ENCODE measurements at places on chromosomes 11 and 22.

- DNase-seq, result peak; percentile 63
Measured at GRCh38 chr11:65575568-65576231, at the start of gene EHBP1L1. EHBP1L1 (plus strand) TSS chr11:65576053; CDS start chr11:65576303, 250 bp downstream.

- no peak for DNase-seq
Measured at GRCh38 chr22:22023581-22024137, 41.1 kb upstream of the TOP3B start.

- DNase-seq, result no peak
Measured at GRCh38 chr11:64722141-64723065, 594 bp downstream of the NRXN2 start.

DNA sequence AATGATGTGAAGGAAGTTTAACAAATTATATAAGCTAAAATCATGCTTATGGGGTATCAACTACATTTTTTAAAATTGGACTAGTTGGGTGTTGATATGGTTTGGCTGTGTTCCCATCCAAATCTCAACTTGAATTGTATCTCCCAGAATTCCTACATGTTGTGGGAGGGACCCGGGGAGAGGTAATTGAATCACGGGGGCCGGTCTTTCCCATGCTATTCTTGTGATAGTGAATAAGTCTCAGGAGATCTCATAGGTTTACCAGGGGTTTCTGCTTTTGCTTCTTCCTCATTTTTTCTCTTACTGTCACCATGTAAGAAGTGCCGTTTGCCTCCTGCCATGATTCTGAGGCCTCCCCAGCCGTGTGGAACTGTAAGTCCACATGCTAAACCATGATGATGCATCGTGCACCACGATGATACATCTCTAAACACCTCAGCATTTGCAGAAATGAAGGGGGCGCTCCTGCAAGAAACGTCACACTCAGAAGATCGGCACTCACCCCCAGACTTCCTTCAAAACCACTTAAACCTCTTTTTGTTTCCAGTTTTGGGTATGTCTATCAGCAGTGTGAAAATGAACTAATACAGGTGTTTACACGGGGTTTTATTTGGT, 340.0 kb downstream of the SHANK2 start:
- DNase-seq, result peak; percentile 29

DNA sequence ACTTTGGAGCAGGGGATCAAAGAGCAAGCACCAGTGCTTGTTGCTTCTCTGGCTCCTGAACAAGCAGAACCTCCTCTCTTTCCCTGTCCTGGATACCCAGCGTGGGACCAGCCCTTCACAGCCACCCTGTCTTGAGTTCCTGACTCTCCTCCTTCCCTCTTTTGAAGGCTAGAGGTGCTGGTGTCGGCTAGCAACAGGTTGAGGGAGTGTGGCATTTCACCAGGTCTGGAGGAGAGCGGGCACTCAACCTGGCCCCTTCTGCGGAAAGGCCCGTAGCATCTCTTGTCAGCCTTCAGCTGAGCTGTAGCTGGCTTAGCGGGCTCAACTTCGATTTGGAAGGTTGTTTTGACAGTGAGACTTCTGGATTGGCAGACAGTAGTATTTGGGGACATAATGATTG, 26.6 kb downstream of the RCOR2 start:
- DNase-seq, result no peak

GRCh38 chr11:123601136-123601535, 53.3 kb downstream of the SCN3B start:
- DNase-seq, result no peak

DNA sequence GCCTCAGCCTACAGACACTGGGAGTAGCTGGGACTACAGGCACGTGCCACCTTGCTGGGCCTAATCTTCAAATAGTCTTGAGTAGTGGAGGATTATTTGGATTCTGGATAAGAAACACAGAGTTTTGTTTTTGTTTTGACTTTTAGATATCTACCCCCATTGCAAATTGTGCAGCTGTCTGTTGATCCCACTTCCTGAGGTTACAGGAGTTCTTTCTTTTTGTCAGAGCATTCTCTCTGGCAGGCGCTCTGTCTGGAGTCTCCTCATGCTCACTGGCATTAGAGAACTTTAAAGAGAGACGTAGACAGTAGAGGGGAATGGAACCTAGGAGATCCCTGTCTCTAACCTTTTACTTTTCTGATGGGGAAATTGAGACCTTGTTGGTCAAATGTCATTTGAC, 7.8 kb upstream of the ADAMTS8 start:
- no peak for DNase-seq

DNA sequence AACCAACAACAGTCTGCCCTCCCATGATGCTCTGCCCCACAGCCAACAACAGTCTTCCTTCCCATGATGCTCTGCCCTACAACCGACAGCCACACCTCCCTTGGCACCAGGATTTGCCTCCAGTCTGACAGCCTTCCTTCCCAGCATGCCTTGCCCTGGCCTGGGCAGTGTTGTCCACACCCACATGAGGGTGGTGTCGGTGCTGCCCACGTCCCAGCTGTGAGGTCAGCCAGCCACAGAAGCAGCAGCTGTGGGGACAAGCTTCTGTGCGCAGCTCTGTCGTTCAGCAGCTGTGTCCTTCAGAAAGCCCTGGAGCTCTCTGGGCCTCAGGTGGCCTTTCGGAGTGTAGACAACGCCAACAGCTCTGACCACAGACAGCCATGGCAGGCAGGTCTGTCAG, 1378.9 kb downstream of the BRD1 start:
- no peak for DNase-seq

GRCh38 chr11:44139565-44140330, 44.3 kb downstream of the EXT2 start:
- no peak for DNase-seq

DNA sequence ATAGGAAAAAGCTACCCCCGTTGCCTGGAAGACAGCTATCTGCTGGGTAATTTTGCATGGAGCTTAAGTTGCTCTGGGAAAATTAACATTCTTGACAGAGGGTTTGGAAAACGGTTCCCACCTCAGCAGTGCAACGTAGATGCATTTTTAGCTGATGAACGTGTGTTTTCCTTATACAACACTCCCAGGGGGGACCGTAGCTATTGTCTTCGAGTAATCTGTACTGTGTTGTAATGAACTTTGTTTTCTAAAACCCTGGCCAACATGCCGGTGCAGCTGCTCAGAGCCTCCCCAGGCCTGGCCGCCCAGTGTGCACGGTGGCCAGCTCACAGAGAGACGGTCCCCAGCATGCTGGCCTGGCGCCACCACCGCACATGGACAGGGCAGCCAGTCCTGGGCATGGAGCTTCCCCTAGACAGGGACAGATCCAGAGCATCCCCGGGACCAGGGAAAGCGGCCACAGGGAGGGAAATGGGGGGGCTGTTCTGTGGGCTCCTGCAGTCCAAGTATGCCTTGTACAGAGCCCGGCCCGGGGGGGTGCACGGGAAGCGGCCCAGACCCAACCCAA, 2.2 kb downstream of the TNNT3 start:
- no peak for DNase-seq

DNA sequence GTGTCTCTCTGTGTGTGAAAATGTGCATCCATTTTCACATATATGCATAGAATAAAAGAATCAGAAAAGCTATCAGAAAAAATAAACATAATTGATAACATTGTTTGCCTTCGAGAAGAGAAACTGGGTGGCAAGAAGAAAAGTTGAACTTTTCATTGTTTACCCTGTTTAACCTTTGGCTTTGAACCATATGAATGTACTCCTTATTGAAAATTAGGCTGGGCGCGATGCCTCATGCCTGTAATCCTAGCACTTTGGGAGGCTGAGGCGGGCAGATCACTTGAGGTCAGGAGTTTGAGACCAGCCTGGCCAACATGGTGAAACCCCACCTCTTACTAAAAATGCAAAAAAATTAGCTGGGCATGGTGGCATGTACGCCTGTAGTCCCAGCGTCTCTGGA, 11.9 kb upstream of the OR9Q1 start:
- no peak for DNase-seq

DNA sequence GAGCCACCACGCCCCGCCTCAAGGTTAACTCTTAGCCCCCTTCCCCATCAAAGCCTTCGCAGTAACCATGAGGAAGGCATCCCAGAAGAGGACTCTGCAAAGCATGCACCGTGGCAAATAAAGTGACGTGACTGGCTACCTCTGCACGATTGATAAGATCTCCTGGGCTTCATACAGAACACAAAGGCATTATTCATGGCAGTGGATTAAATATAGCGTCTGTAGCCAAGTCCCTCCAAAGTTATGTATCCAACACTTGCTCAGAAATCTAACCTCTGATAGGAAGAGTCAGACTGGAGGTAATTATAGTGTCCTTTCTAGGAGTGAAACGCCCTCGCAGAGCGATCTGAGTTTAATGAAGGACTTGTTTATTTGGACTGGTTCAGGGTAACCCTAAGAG, 22.4 kb downstream of the CPT1A start:
- DNase-seq, result no peak

GRCh38 chr11:69155302-69156234, at the start of gene SMIM38:
SMIM38 (plus strand) TSS chr11:69155935; CDS start chr11:69157847, 1,912 bp downstream.
- DNase-seq, result no peak

- no peak for DNase-seq
Measured at GRCh38 chr11:88119561-88119960, 55.7 kb downstream of the RAB38 start.

- DNase-seq, result peak; percentile 26
Measured at GRCh38 chr11:16945671-16946469, 68.3 kb downstream of the PLEKHA7 start.

GRCh38 chr11:70503468-70504221, 105.3 kb downstream of the CTTN start:
- DNase-seq, result no peak

GRCh38 chr11:117214404-117215110, 15.4 kb downstream of the TAGLN start:
- DNase-seq, result no peak

- DNase-seq, result no peak
Measured at GRCh38 chr11:14232652-14233051, 126.3 kb downstream of the RRAS2 start.

DNA sequence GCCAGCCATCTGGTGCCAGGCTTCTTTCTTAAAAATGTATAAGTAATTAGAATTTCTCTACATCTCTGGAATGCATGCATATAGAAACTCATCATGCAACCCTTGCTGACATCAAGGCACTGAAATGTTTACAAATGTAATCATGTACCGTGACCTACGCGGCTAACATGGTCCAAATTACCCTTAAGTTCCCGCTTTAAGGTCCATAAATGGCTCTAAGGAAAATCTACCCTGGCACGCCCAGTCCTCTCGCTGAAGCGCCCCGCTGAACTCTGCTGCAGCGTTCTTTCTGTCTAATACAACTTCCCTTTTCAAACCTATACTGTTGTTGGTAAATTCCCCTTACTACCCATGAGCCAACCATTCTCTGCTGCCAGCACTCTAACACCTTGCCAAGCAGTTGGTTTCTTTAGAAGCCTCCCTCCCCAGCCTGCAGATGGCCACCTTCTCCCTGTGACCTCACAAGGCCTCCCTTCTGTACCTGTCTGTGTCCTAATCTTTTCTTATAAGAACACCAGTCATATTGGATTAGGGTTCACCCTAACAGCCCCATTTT, 13.5 kb upstream of the HMOX1 start:
- no peak for DNase-seq

DNA sequence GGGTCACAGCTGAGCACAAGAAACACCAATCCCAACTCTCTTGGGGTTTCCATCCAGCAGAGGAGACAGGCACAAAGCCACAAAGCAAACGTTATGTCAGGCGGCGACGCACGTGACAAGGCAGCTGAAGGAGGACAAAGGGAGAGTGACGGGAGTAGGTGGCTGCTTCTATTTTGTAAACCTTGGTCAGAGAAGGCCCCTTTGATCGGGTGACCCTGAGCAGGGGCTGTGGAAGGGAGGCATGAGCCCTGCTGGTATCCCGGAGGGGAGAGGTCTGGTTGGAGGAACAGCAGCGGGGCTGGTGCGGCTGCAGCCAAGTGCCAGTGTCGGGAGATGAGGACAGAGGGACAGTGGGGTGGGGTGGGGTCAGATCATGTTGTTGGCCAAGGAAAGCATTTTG, 17.3 kb upstream of the RFPL3 start:
- no peak for DNase-seq

DNA sequence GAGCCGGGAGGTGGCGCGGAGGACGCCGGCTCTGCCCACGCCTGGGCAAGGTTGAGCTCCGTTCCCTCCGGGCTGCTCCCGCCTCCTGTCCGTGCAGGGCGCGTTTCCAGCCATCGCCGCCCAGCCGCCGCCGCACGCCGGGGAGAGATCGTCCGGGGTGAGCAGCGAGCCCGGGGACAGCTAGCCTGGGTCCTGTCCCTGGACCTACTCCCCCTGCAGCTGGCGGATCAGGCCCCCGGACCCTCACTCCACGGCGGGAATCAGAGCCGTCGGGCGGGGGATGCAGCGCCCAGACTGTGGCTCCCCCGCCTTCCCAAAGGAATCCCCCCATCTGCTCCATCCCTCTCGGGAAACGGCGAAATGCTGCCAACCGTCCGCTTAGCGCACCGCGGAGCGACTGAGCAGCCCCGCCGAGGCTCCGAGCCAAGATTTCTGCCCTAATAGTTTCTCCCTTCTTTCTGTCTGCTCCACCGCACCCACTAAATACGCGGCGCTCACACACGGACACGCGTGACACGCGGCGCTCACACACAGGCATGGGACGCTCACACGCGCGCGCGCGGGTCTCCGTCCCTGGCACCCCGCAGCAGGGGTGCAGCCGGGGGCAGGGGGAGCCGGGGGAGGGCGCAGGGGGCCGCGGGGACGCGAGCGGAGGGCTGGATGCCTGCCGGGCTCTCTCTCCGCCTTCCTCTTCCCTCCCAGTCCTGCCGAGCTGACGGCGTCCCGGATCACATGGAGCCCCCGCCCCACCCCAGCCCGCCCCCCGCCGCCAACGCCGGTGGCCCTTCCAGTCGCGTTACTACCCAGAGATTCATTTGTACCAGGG, at the start of gene KCNJ5:
Gene KCNJ5, plus strand, starts transcription at position 814 of the 826 bp plus-strand sequence. CDS start 19,918 bp downstream, outside the sequence.
- no peak for DNase-seq

GRCh38 chr22:25111579-25112517, 87.8 kb upstream of the CRYBB3 start:
- no peak for DNase-seq

DNA sequence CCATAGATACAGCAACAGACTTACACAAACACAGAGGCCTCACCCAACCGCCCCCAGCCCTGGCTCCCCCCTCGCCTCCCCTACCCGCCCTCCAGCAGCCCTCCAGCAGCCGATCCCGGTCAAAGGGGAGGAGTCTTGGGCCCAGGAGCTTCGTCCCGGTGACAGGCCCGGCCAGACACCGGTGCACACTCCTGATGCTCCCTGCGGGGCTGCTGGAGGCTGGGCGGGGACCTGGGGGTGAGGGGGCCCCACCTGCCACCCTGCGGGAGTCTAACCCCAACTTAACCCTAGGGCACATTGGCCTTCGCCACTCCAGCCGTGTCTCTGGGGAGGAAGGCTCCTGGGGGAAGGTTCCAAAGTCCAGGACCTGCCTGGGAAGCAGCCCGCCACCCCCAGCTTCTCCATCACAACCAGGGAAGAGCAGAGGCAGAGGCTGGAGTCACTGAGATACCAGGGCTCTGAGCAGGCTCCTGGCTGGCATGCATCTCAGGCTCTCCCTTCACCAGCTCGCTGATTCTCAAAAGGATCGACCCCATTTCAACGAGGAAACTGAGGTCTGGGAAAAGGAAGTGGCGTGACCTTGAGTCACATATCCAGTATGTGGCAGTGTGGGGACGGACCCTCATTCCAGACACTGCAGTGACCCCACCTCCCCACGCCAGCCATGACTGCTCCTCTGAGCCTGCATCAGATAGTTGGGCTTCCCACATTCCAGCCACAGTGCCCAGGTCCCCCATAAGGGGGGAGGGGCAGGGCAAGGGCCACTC, 14.4 kb downstream of the BCL9L start:
- peak; percentile 46 for DNase-seq
